ENCODE measurements at places on chromosomes 3 and 15.

- H3K4me1 ChIP-seq, result peaks cover 76% of the 10 kb centered on the region
- H3K4me3 ChIP-seq, result no peak overlapping the region
- H3K36me3 ChIP-seq, result no peaks in the 10 kb centered on the region
- H3K27me3 ChIP-seq, result no peaks in the 10 kb centered on the region
- no peak overlapping the region for H3K27ac ChIP-seq
- no peak for DNase-seq
Measured at GRCh38 chr3:28345690-28346089, 2.8 kb upstream of the ZCWPW2 start.

DNA sequence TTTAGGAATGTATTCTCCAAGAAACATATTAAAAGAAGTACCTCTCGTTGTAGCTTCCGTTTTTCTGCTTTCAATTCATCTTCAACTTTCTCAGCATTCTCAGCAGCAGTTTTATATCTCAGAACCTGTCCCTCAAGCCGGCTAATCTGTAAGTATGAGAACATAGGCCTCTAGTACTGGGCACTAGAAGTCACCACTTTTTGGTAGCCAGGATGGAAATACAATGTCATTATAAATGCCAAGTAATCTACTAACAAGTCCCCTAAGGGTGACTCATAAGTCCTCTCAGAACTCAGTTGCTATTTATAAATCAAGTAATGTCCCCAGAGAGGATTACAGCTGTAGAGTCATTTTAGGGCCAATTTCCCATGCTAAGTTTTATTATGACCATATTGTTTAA lies 61.1 kb downstream of the MLH1 start:
- no peak overlapping the region for H3K4me3 ChIP-seq
- H3K36me3 ChIP-seq, result no peaks in the 10 kb centered on the region
- no peaks in the 10 kb centered on the region for H3K4me1 ChIP-seq
- no peaks in the 10 kb centered on the region for H3K27me3 ChIP-seq

GRCh38 chr15:53549697-53550305 lies 209.7 kb downstream of the WDR72 start:
- no peak overlapping the region for H3K4me3 ChIP-seq
- H3K27ac ChIP-seq, result no peak overlapping the region
- no peaks in the 10 kb centered on the region for H3K36me3 ChIP-seq
- H3K27me3 ChIP-seq, result no peaks in the 10 kb centered on the region
- DNase-seq, result no peak
- no peaks in the 10 kb centered on the region for H3K4me1 ChIP-seq

GRCh38 chr3:161600173-161600572 lies 103.6 kb downstream of the OTOL1 start:
- no peak for DNase-seq
- no peak overlapping the region for H3K27ac ChIP-seq
- no peaks in the 10 kb centered on the region for H3K27me3 ChIP-seq
- H3K4me1 ChIP-seq, result no peaks in the 10 kb centered on the region
- no peaks in the 10 kb centered on the region for H3K36me3 ChIP-seq

DNA sequence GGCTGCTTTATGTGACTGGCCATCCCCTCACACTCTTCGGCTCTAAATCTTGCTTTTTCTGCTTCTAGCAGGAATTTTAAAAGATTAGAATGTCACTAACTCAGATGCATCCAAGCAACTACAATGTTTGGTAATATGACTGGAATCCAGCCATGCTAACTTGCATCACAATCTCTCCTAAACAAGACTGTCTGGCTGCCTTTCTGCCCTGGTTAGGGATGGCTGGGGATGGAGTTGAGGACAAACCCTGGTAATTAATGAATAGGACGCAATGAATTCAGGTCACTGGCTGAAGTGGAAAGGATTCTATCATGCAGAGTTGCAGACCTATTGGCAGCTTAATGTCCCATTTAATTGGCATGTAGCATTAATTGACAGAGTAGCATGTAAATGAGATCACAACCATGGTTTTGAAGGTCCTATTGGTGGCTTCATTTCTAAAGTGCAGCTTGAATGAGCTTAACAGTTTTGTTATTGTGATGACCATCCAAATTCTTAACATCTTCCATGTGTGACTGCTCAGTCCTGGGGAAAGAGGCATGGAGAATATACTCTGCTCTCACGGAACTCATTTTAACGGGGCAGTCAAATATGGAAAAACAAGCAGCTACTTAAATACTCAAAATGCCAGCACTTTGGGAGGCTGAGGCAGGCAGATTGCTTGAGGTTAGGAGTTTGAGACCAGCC lies 21.7 kb downstream of the NMNAT3 start:
- no peaks in the 10 kb centered on the region for H3K36me3 ChIP-seq
- no peak overlapping the region for H3K4me3 ChIP-seq
- H3K4me1 ChIP-seq, result no peaks in the 10 kb centered on the region
- H3K27ac ChIP-seq, result no peak overlapping the region
- DNase-seq, result no peak

DNA sequence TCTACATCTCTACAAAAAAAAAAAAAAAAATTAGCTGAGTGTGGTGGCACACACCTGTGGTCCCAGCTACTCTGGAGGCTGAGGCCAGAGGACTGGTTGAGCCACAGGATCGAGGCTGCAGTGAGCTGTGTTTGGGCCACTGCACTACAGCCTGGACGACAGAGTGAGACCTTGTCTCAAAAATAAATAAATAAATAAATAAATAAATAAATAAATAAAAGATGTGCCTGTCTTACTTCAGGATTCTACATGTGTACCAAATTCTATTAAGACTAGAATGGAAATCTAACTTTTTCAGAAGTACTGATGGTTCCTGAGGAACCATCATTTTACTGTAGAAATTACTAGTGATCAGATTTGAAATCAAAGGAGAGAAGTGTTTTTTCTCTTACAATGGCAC lies 51.9 kb downstream of the TTBK2 start:
- no peaks in the 10 kb centered on the region for H3K36me3 ChIP-seq
- no peaks in the 10 kb centered on the region for H3K4me1 ChIP-seq

DNA sequence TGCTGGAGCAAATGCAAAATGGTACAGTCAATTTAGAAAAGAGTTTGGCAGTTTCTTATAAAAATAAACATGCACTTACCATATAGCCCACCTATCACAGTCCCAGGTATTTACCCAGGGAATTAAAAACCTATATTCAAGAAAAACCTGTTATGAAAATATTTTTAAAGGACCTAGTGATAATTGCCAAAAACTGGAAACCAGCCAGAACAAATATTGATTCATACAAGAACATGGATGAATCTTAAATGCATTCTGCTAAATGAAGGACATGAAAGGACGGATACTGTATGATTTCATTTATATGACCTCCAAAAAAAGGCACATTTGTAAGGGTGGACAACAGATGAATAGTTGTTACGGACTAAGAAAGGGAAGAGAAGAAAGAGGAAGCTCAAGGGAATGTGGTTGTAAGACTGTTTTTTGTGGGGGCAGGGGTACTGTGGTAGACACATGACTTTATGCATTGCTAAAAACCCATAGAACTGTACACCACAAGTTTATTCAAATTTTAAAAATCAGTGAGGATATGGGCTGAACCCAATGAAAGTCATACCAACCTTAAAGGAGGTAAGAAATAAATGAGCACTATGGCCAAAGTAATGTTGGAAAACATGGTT lies 61.0 kb downstream of the ZBBX start:
- H3K27ac ChIP-seq, result no peak overlapping the region
- no peaks in the 10 kb centered on the region for H3K4me1 ChIP-seq
- H3K36me3 ChIP-seq, result no peaks in the 10 kb centered on the region
- no peak for DNase-seq
- H3K27me3 ChIP-seq, result no peaks in the 10 kb centered on the region

DNA sequence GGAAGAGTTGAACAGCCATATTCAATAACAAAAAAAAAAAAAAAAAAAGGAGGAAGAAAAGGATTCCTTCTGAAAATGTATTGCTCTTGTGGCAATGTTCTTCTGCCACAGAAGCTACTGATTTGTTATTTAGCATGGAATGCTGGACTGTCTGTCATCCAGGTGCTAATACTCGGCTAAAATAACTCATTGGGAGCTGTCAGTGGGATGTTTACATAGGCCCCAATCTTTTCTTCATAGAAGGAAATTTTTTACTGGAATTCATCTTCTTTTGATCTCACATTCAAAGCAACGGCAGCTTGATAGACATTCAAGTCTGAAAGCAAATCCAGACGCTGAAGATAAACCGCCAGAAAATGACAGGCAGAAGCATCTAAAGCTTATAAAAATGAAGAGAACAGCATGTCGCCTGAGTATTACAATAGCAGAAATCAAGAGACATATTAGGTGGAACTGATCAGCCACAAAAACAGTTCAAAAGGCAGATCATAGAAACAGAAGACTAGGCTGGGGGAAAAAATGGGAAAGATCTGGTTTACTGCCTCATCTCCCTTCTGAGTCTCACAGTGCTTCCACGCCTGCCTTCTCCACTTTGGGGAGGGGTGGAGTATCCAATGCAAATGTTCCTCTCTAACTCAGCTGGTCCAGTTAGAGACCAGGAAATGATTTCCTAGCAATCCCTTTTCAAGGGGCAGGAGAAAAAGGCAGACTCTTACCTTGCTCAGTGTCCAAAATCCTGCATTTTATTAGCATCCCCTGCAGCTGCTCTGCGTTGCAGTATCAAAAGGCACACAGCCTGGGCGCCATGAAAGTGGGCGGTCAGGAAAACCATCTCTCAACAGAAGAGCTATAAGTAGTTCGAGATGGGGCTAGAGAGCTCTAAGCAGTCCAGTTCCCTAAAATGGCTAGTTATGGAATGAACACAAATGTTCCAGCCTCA lies 451.9 kb downstream of the FOXP1 start:
- DNase-seq, result no peak
- peaks cover 61% of the 10 kb centered on the region for H3K4me1 ChIP-seq
- no peaks in the 10 kb centered on the region for H3K27me3 ChIP-seq
- H3K27ac ChIP-seq, result peak overlapping the region; percentile 95
- no peak overlapping the region for H3K4me3 ChIP-seq

DNA sequence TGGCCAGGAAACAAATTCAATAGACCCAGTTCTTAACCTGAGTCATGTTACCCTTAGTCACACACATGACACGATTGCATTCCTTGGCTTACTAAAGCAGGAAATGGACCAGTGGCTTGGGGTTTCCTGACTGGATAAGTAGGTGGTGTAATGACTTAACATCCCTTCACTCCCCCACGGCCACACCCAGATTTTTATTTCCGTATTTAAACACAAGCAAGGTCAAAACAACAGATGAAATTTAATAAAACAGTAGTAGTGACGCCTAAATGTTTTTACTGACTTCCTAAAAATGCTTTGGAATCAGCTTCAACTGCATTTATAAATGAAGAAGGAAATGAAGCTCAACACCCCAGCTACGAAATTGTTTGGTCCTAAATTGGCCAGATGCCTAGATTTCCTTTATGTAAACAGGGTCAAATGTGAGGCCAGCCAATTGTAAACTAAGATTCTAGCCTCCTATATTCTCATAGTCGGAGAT lies 324.3 kb downstream of the CHST2 start:
- H3K4me1 ChIP-seq, result no peaks in the 10 kb centered on the region
- no peak overlapping the region for H3K4me3 ChIP-seq
- no peaks in the 10 kb centered on the region for H3K36me3 ChIP-seq
- no peak for DNase-seq
- H3K27me3 ChIP-seq, result no peaks in the 10 kb centered on the region

DNA sequence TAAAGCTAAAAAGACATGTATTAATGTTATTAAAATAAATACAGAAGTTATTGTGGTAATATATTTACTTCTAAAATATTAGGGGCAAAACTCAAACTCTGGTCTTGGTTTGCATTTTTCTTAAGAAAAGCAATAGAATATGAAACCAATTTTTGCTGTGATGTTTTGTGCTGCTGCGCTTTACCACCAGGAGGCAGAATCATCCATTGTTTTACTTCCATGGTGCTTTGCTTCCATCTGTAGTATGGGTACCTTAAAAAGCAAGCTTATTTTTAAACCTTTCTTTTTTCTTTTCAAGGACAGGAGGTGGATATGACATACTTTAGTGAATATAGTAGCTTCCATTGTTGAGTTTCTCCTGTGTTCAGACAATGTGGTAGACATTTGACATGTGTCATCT lies 46.6 kb upstream of the MRPL3 start:
- no peak for DNase-seq
- H3K36me3 ChIP-seq, result no peaks in the 10 kb centered on the region
- no peak overlapping the region for H3K27ac ChIP-seq

DNA sequence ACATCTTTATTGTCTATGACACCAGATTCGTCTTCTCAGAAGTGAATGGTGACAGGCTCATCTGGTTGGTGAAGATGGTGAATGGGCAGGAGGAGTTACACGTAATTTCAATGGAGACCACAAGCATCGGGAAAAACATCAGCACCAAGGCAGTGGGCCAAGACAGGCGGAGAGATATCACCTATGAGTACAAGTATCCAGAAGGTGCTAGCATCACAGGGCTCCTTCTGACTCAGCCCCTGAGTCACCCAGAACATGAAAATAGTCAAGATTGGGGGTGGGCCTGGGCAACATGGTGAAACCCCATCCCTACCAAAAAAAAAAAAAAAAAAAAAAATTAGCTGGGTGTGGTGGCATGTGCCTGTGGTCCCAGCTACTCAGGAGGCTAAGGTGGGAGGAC lies 32.6 kb downstream of the TGM4 start:
- no peak overlapping the region for H3K27ac ChIP-seq
- H3K4me3 ChIP-seq, result no peak overlapping the region
- no peak for DNase-seq
- H3K36me3 ChIP-seq, result no peaks in the 10 kb centered on the region
- H3K27me3 ChIP-seq, result peaks cover 2% of the 10 kb centered on the region

DNA sequence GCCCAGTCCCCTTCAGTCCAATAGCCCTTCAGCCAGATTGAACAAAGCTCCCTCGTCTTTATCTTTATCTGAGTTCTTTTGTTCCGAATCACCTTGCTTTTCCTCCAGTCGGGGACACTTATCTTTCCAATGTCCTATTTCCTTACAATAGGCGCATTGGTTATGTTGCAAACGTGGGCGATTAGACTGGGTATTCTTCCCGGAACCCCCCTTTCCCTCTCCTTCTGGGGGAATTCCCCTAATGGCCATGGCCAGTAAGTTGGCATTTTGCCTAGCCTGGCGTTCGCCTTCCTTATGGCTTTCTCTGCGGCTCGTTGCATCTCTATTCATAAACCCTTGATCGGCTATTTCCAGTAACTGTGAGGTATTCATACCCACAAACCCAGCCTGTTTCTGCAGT lies 82.2 kb upstream of the VEPH1 start:
- no peak overlapping the region for H3K27ac ChIP-seq
- H3K4me3 ChIP-seq, result no peak overlapping the region
- no peaks in the 10 kb centered on the region for H3K36me3 ChIP-seq

DNA sequence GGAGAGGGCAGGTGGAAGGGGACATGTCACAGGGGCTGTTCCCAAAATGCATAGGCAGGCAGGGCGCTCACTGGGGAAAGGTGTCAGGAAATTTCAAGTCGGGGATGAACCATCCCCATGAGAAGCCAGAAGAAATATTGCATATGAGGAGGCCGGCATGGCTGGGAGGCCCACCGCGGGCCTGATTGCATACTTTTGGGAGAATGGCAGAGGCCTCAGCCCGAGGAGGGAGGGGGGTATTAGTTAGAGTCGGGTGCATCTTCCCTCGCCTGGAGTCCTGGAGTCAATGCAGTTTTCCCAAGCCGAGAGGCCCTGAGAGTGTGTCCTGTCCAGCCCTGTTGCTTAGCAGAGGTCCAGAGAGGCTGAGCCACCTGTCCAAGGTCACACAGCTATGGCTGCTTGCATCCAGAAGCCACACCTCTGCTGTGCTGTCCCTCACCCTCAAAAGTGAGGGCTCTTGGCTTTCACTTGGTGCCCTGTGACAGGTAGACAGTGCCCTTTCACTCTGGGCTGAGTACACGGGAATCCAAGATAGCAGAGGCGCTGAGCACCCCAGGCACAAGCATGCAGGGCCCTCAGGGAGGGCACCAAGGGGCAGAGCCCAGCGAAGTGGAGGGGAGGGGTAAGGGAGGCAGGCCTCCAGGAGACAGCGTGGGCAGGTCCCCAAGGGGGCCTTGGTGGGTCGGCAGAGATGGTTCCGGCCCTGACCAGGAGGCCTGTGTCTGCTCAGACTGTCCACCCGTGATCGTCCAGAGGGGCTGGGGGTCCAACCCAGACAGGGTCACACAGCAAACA lies 48.5 kb downstream of the GRIP2 start:
- no peak overlapping the region for H3K27ac ChIP-seq
- no peak overlapping the region for H3K4me3 ChIP-seq
- H3K27me3 ChIP-seq, result no peaks in the 10 kb centered on the region
- DNase-seq, result peak; percentile 72
- H3K36me3 ChIP-seq, result peaks cover 37% of the 10 kb centered on the region

All from spleen (tissue), 13 donors.